ENCODE measurements at places on chromosomes 12 and 14.

DNA sequence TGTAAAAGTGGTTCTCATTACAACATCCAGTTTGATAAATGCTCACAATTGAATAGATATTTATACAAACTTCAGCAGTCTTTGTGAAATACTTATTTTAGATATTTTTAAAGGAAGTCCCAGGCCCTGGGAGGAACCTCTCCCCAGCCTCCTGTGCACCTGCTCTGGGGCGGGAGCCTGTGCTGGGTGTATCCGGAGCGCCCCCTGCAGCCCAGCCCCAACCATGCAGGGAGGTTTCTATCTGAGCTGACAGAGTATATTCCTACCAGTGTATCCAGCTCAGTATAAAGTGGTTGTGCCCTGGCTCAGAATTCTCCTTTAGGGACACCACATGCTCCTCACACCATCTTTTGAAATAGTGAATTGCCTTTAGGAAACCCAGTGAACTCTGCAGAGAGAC is 851.8 kb downstream of the TMEM121 start:
- DNase-seq = no peak

GRCh38 chr14:106662936-106663550 is 1136.7 kb downstream of the TMEM121 start:
- DNase-seq = no peak

DNA sequence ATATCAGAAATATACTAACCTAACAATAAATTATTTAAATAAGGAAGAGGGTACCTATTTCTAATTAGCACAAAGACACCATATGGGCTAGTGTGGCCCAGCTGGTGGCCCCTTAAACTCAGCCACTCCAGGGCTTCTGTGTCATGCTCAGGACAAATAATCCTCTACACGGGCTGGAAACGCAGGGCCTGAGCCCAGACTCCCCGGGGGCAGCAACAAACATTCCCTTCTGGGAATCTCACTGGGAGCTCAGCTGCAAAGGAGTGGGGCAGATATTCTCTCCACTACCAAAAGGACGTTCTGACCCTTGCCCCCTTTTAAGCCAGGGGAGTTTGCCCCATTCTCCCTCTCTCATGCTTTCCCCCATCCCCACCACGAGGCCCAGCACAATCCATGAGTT is 43.7 kb upstream of the ELK3 start:
- no peak for DNase-seq

- peak; percentile 21 for DNase-seq
Measured at GRCh38 chr14:96363751-96364336, 518 bp downstream of the GSKIP start.

DNA sequence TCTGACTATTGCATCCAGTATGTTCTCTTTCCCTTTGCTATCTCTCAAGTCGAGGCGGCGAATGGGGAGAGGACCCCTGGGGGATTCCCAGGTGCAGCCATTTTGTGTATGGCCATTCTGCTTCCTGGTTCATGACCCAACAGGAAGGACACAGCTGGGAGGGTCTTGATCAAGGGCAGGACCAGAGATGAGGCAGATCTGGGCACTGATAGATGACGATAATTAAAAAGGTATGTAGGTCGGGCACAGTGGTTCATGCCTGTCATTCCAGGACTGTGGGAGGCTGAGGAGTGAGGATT is 73.9 kb downstream of the EID3 start:
- no peak for DNase-seq

DNA sequence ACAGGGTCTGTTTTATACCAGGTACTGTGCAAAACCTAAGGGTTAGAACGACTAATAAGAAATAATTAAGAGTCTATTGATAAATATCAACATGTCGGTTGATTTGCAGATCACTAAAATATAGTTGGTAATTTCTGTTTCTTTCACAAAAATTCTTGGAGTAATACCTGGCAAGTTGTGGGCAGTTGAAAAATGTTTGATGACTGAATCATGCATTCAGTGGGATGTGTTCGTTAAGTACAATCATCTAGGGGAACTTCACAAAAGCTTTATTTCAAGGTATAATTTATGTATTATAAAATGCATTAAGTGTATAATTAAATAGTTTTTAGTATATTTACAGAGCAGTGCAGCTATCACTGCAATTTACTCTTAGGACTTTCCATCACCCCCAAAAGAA is 120.0 kb downstream of the KCNA5 start:
- no peak for DNase-seq

DNA sequence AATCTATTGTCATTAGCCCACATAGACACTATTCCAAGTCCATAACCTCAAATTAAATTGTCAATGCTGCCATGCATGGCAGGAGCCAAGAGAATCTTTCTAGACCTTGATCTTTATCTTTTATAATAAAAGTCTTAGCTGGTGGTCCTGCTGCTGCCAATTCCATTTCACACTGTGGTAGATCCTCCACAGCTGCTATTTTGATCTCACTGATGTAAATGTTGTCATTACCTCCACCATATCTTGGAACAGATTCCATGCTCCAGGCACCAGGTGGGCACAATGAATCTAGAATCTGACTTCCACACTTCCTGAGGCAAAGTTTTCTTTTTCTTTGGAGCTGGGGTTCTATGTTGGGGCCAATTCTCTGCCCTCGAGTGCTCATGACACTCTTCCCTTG is 161.2 kb downstream of the TMTC3 start:
- DNase-seq = no peak

DNA sequence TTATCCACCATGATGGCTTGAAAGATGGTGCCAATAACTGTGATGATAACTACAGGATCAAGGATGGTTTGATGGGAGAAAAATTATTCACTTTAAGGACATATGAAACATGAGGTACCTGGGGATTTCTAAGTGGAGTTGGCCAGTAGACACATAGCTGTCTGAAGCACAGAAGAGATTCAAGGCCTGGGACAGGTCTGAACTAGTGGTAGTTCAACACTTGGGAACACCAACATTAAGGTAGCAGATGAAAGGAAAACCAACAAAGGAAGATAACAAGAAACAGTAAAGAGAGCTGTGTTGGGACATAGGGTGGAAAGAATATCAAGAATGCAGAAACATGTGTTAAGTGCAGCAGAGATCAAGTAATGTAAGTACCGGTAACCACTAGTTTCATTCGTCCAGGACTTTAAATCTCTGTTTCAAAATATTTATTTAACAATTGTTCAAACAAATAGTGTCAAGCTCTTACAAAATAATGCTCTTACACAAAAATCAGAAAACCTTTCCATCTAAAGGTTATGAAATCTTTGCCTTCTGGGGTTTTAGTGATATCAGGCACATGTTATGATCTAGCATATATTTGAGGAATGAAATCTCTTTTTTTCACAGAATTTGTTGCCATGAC is 104.7 kb downstream of the ST8SIA1 start:
- no peak for DNase-seq

GRCh38 chr12:2341051-2341751 is 288.4 kb downstream of the CACNA1C start:
- no peak for DNase-seq

DNA sequence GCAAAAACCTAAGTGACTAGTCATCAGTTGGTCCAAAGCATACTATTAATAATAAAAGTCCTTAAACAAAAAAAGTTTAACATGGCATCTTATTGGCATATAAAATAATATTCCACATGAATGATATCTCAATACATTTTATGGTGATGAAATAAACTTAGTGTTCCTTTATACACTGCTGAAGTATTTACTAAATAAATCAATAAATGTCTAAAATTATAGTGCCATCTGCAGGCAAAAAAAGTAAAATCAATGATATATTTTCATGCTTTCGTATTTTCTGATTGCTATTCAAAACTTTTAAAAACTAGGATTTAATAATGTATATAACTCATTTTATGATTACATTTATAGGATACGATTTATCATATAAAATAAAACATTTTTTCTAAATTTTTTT is 30.5 kb downstream of the PUS7L start:
- no peak for DNase-seq

DNA sequence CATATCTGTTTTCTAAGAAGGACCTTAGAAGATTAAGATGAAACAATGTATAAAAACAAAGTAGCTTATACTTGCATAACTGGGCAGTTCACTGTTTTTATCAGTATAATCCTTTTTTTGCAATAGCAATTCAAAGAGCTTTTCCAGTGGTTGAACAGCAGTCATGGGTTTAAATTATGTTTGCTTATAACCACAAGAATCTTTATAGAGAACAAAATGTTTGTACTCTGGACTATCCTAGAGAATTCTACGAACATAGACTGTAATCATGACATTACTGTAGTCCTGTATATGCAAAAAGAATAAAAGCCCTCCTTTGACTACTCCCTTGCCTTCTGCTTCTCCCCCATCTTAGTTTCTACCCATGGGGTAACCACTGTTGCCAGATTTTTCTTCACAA is 5.7 kb downstream of the FAM177A1 start:
- DNase-seq = no peak

GRCh38 chr14:59630288-59630963 is 53.8 kb upstream of the CCDC175 start:
- DNase-seq = no peak

DNA sequence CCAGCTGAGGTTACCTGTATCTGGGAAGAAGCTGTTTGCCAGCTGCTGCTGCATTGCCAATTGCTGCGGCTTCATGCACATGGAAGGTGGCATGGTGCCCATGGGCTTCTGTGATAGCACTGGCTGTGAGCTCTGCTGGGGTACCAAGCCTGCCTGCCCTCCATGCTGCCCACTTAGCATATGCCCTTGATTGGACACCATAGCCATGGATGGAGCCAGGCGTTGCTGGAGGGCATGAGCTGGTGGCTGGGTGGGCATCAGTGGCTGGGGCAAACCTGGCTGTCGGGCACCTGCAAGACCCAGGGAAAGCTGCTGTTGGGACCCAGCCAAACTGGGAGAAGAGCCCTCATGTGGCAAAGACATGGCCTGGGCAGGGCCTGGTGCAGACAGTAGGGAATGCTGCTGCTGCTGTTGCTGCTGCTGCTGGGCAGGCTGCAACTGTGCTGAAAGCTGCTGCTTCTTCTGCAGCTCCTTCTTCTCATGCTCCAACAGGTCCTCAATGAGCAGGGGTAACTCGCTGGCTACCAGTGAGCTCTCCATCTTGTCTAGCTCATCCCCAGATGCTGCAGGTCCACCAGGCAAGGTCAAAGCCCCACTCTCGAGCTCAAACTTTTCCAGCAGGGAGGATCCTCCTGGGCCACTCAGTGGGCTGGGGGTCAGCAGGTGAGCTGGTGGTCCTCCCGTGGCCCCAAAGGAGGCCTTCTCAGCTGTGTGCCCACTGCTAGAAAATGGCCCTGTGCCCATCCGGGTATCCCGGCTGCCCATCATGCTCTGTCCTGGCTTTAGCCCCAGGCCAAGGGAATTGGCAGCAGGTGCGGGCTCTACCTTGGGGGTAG is 18.8 kb upstream of the PRKAG1 start:
- no peak for DNase-seq

GRCh38 chr12:128138125-128138524 is 128.8 kb upstream of the TMEM132C start:
- DNase-seq = no peak

- DNase-seq = no peak
Measured at GRCh38 chr14:54322701-54323337, 74.0 kb upstream of the CDKN3 start.

GRCh38 chr12:121767525-121768016 is 25.9 kb downstream of the RHOF start:
- DNase-seq = no peak

GRCh38 chr12:59185295-59185694 is 265.0 kb upstream of the LRIG3 start:
- DNase-seq = no peak

DNA sequence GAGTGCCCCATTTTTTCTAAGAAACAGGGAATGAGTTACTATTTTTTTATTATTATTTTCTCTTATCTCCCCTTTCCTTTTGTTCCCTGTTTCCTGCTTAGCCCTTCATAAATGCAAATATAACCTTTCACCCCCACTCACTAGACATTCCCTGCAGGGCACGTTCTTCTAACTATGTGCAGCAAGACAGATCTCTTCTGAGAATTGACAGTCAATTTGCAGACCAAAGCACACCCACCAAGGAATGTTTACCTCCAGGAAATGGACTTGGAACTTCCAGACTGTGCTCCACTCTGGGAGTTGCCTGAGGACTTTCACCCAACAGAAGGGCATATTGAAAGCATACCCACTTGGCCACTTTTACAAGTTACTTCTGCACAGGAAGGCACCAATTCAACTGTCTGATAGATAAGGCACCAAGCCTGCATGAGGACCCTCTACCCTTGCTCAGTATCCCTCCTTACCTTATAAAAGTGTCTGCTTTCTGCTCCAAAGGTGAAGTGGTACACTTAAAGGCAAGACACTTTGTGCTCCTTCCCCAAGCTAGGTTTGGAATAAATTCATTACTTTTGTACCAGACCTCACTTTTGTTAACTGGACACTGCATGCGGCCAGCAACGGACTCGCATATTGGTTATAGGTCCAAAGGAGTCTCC is 6.5 kb downstream of the TAS2R19 start:
- DNase-seq = no peak

DNA sequence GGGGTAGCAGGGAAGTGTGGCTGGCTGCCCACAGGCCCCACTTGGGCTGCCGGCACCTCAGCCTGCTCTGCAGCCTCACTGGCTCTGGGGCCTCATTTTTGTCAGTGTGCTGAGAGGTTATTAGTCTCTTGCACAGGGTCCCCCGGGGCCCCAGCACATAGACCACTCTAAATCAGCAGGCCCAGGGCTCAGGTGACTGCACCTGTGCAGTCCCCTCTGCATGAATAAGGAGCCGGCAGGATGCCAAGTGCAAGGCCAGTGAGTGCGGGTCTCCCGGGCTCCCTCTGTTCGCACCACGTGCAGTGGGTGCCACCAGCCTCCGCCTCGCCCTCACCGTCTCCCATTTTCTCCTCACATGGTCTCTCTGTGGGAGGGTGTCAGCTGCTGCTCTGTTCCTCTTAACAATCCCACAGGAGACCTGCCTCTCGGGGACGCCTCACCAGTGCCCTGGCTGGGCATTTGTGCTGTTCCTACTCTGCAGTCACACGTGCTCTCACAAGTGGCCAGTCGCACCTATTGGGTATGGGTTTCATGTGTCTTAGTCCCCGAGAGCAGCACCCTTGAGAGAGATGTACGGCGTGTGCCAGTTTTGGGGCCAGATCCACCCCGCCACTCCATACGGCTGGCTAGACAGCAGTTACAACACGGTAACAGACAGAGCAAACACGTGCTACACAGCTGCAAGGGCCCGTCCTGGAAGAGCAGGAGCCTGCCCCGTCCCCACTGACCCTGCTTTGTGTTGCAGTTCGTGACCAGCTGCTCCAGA is 40.4 kb downstream of the MMAB start:
- DNase-seq = no peak
